Renal cortical epithelial cell (primary cell): ENCODE measurements at places on chromosomes 1 and 21. TPM values are rescaled to one million over a fixed set of nuclear protein-coding genes. Genes with fewer than 3 reads are reported as not detected.

- no peak for DNase-seq
These were observed 40.4 kb downstream of the RNF187 start for GRCh38 chr1:228527596-228527995.

DNA sequence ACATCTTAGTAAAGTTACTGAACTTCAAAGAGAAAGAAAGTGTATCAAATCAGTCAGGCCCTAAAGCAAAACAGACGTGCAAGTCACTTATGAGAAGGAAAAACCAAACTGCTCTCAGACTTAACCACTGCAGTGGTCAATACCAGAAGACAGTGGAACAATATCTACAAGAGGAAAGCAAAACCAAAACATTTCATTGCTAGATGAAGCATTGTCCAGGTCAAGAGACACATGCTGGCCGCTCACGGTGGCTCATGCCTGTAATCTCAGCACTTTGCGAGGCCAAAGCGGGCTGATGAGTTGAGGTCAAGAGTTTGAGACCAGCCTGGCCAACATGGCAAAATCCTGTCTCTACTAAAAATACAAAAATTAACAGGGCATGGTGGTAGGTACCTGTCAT is 82.0 kb upstream of the MROH9 start:
- DNase-seq: no peak

DNA sequence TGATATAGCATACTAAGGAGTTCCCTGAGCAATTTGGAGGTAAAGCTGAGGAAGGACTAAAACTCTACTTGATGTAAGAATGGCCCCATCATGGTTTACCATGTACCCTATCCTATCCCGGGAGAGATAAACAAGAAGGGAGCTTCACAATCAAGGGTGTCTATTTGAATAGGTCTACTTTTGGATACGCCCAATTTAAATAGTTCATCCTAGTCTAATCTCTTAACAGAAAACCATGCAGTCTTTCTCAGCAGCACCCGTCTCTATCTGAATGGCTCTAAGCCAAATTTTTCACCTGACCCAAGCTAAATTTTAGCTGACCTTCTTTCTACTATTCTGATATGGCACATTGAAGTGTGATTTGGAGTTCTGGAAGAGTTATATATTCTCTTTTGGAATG is 122.0 kb downstream of the TNNI3K start:
- no peak for DNase-seq

DNA sequence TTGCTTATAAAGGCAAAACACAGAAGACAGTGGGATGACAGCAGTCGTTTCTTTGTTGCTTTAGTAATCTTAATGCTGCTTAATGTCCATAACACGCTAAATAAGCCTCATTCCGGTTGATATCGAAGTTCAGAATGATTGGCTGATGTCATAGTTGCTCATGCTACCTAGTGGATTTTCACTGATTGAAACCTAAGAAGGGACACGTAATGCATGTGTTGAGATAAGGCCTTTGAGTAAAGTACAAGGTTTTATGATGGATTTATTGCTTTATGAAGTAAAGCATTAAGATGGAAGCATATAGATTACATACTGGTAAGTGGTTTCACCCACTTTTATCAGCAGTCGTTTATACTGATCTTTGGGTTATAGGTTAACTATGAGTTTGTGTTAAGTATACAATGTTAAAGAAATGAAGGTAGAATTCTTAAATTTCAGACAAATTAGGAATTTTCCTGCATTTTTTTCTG is 25.1 kb downstream of the IARS2 start:
- DNase-seq: no peak

- peak; percentile 22 for DNase-seq
These were observed 300 bp downstream of the USP24 start for GRCh38 chr1:55214934-55215193.

DNA sequence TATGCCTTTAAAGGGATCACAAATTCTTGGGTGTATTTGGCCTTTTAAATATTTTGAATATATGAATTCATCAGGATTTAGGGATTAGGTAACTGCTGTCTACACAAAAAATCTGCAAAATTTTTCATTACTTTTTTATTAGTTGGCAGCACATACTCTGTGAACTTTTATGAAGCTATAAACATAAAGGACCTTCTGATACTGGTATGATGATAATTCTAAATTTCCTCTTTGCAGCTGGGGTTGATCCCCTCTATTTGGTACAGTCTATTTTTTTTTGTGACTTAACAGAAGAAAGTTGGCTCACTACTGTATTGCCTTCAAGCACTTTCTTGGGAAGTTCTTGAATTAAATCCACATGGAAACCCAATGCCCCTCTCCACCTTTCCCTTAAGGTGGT is 416.1 kb downstream of the LMO4 start:
- DNase-seq: no peak

DNA sequence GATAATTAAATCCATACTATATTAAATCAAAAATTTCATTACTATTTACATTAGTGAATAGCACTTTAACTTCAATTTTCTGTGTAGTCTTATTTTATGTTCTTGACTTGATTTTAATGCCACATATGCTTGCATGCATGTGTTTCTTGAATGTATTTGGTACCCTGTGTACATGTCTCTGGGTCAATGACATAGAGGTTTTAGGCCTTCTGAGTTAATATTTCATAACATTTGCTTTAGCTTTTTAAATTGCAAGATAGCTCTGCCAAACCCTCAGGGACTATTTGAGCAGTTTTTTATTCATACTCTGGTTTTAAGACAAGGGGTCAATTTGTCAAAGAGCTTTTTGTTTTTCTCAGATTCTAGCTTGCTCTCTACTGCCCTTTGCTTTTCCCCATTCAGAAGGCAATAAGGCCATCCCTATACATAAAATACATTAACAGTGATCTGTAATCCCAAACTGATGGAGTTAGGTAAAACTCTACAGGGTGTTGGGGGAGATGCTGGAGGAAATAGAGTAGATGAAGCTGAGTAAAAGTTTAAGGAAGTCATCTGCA is 5.0 kb downstream of the MLLT11 start:
- no peak for DNase-seq

- no peak for DNase-seq
These were observed 596 bp downstream of the PADI4 start for GRCh38 chr1:17308593-17308992.

DNA sequence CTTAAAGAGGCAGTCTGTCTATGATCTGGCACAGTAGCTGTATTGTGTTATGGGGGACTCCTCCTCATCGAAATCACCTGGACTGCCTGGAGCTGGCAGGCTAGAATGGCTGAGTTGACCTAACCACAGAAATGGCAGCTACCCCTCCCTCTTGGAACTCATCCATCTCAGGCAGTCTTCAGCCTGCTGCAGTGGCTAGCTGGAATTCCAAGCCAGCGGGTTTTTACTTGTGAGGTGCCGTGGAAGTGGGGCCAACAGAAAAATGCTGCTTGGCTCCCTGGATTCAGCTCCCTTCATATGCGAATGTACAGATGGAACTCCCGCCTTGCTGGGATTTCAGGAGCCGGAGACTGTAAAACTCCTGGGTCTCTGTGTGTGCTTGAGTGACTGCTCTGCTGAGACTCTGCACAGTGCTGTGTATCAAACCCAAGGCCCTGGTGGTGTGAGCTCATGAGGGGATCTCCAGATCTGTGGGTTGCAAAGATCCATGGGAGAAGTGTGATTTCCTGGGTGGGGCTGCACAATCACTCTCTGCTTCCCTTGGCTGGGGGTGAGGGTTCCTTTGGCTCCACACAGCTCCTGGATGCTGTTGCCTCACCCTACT is 316.9 kb downstream of the CTH start:
- no peak for DNase-seq

The CFAP57 gene
- total RNA-seq: 3.9 TPM in 1 of 2 replicates, not detected in the other

The WNT2B gene
- total RNA-seq: 4.7 and 33.5 TPM in 2 replicates

The FMOD gene
- total RNA-seq: 1.7 TPM in 1 of 2 replicates, not detected in the other

The SIM2 gene
- 4.0 and 23.1 TPM in 2 replicates for total RNA-seq

The MRPL24 gene
- 26.3 and 40.8 TPM in 2 replicates for total RNA-seq
